ENCODE measurements at places on chromosomes 6 and 20.

DNA sequence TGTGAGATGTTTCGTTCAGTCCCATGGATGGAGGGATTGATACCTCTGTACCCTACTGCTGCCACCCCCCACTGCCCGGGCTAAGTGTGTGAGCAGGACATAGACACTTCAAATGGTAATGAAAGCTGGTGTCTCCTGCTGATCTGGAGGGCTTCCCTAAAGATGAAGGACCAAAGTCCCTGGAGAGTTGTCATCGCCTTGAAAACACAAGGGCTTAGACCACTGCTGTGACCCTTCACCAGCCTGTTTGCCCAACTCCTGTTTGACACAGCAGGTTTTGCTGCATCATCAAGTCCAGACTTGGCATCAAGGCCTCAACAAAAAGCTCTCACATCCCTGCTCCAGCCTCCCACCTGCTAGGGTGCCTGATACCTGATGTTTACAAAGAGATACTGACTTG lies 57.9 kb upstream of the FAM8A1 start:
- no peak for DNase-seq

- no peak for DNase-seq
Measured at GRCh38 chr6:168078175-168078942, 653 bp downstream of the FRMD1 start.

DNA sequence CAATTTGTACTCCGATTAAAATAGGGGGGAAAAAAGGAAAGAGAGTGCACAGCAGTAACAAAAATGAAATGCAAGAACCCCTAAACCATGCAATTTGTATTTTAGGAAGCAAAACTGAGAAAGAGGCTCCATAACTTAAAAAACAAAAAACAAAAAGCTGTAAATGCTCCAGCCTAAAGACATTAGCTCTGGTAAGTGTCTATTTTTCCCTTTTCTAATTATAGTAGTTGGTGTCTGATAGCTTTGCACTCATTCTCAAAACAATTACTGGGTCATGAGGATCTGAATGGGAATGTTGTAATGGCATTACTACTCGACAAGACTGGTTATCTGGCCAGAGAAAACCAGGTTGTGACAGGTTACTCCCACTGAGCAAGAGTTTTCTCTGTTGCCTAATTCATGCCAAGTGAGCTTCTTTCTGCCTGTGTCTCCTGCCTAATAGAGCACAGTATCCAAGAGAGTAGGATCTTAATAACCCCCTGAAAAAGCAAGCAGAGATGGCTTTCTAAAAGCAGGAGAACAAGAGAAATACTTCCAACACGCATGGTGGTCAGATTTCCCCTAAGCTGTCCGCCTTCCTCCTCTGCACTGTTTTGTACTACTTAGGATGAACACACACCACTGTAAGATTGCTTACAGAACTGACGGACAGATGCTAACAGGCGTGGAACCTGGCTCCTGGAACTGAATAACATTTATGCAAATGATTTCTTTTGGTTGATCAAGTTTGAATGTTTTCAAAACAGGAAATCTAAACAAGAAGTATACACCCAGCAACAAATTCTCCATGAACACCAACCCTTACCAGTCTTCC lies 86.4 kb downstream of the FKBP5 start:
- DNase-seq = no peak

DNA sequence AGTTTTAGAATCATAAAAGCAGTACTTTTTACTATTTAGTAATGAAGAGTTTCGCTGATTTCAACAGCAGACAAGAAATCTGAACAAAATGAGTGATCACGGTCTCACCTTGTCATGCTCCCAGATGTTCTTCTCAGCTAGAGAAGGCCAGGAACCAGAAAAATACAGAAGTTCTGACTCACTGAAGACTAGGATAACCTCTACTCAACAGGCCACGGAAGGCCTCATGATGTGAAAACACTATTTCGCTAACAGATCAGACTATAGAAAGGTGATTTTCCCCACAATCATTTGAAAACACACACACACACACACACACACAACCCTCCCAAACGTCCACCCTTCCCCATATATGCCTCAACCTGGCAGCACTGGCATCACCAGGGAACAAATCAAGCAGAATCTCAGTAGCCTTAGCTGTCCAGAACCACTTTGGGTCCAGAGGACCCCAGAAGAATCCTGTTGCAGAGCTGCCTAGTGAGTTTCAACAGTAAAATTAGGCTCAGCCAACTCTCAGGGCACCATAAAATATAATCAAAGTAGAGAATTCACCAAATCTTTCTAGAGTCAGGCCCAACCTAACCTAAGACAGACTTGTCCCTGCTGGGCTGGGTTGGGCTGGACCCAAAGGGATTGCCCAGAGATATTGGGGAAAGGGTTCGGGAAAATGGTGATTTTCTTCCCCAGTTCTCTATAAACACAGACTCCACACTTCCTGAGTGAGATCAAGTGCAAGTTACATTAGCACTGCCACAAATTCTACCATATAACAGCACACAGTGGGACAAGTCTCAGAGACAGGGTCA lies 7.9 kb downstream of the EXOC2 start:
- DNase-seq = no peak

DNA sequence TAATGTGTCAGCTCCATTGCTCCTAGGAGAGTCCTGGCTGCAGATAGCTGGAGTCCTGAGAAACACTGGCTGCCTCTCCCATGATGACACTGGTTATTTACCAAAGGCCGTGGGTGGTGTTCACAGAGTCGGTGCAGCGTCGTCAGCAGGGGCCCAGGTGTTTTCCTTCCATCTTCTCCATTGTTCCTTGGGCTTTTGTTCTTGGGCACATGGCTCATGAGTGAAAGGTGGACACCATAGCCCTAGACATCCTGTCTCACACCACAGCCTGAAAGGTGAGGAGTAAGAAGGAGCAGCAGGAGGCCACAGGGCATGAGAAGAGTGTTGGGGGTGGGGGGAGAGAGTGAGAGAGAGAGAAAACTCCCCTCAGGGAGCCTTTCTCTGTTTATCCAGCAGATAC lies 9.1 kb downstream of the CST5 start:
- no peak for DNase-seq

- no peak for DNase-seq
Measured at GRCh38 chr20:12053353-12053752, 135.7 kb downstream of the BTBD3 start.

DNA sequence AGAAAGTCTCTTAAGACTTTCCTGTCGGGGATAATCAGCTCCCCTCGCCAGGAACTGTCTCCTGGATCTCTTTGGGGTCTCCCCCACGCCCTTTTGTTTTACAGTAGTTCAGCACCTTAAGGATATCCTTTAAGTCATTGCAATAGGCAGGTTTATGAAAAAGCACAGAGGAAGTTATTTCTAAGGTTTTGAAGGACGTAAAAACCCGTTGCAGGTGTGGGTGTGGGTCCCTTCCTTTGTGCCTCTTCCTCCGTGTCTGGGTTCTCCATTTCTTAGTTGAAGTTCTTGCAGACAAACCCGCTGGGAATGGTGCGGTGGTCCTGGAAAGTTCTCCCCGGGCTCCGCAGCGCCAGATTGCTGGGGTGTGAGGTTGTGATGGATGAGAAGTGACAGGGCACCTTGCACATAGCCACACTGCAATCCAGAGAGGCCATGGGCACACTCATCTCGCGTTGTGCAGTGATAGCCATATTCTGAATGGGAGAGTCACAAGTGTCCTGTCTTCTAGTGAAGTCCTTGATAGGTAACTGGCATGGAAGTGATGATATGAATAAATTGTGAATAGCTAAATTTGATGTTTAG lies 65.2 kb downstream of the GTF2H5 start:
- DNase-seq = no peak

DNA sequence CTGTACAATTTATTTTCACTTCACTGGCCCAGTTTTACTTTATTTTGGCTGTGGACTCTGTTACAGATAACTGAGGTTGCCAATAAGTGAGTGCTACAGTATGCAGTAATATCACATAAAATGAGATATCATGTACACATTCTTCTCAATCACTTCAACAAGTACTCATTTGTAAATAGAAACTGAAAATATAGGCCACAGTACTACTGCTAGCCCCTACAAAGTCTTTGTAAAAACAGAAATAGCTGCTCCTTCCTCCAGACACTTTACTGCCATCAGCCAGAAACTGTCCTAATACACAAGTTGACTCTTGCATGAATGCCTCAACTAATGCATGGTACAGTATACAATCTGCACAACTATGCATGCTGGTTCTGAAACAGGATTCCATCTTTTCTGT lies 9.2 kb downstream of the DTNBP1 start:
- no peak for DNase-seq

GRCh38 chr6:39377539-39377950 lies 55.0 kb upstream of the KCNK16 start:
- no peak for DNase-seq

DNA sequence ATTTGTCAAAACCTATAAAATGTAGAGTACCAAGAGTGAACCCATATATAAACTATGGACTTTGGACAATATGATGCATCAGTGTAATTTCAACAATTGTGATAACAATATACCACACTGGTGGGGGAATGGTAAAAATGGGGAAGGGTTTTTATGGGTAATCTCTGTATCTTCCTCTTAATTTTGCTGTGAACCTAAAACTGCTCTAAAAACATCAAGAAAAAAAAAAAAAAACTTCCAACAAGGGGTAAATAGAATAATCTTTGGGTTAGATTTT lies 592.0 kb upstream of the ADGRB3 start:
- no peak for DNase-seq

- no peak for DNase-seq
Measured at GRCh38 chr6:121451250-121451649, 15.8 kb downstream of the GJA1 start.

DNA sequence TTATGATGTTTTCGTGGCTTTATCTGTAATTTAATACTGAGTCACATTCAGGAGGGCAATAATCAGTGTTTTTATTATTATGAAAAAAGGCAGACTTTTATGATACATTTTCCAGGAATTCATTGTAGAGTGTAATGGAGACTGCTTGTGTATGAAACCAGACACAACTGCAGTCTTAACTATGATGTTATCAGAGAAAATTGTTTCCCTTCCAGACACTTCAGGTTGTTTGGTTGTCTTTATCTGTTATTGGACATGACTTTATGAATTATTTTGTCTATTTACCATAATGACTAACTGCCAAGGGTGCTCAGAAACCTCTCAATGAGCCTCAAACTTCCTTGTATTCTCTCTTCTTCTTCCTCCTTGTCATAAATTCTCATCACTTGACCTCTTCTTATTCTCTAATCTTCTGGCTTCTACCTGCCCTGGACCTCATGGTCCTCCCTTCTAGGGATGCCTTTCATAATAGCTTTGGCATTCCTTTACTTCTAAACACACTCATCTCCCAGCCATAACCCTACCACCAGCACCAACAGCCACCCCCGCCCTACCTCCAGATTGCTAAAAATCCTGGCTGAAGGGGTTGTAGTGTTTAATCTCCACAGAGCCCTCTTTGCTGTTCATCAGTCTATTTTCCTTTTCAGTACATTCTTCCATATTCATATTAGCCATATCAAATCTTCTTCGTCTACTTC lies 492.5 kb downstream of the CDKAL1 start:
- no peak for DNase-seq

DNA sequence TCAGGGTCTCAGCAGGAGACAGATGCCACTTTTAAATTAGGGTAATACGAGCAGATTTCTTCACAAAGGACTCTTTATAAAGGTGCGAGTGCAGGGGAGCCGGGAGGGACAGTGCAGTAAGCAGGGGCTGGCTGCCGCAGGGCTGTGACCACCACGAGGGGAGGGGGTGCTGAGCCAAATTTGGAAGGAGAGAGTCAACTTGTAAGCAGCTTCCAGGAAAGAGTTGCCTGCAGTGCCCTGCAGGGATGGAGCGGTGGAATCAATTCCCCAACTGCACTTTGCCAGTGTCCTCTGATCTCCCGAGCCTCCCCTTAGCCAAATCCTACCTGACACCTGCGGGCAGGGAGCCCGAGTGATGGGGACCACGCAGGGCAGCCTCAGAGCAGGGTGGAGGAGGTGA lies 13.9 kb upstream of the CCDC167 start:
- DNase-seq = no peak

GRCh38 chr6:16757332-16757731 lies 3.9 kb downstream of the ATXN1 start:
- no peak for DNase-seq

DNA sequence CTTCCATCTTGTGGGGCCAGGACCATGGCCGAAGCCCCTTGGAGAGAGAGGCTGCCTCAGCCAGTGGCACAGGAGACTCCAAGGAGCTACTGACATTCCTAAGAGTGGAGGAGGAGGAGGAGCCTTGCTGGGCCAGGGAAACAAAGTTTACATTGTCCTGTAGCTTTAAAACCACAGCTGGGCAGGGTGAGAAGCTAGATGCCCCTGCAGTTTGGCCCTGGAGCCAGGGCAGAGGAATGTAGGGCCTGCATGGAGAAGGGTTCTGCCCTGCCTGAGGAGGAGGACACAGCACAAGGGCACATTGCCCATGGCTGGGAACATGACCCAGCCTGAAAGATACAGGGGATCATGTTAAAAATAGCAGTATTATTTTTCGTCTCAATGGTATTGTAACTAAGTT lies 37.4 kb downstream of the PLCG1 start:
- no peak for DNase-seq

DNA sequence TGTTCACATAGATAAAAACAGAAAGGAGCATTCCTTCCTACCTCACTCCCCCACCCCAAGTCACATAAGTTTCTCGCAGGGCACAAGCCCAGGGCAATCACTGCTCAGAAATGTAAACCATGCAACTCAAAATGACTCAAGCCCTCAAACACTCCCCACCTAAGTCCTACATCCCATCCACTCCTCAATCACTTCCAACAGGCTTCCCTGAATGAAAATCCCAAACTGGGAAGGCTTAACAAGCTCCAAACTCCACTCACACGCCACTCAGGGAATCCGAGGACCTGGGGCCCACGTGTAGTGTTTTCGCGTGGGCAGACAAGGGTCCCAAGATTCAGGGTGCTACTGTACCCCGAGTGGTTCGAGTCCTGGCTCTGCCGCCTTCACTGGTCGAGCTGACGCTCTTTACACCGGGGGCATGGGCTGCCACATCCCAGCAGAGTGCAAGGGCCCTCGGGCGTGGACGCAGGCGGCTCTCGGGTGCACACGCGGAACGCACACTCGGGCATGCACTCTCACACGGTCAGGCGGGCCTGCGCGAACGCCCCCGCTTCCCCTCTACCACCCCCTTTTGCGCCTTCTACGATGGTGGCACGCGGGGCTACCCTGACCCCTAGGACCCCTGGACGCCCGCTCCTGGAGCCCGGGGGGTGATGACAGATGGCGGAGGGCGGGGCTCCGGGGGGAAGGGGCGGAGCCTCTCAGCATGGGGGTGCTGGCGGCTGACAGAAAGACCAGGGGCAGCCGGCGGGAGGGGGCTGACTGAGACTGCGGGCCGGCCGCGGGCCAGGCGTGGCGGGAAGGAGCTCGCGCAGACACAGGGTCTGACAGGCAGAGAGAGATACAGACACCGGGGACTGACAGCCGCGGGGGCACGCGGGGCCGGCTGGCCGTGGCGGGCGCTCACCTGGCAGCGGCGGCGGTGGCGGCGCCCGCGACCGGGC lies 657 bp downstream of the ZHX3 start:
- DNase-seq = peak; percentile 75

DNA sequence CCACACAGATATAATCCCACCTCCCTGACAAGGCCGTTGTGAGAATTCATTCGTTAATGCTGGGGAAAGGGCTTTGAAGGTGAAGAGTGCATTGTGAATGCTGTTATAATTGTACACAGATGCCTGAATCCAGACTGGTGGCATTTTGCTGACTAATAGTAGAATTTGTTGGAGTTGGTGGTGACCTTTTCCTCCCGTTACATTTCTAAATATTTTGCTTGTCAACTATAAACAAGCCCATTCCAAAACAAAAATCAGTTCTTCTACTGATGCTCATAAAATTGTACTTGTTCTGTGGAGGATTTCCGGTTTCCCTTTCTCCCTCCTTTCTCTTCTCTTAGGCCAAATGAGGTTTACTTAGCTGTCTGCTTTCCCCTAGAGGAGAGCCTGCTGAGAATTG lies 253.1 kb upstream of the SUPT3H start:
- no peak for DNase-seq
